ENCODE measurements at places on chromosomes 1 and 21. TPM values are rescaled to one million over a fixed set of nuclear protein-coding genes. Genes with fewer than 3 reads are reported as not detected.

Gene AGT
- 892 TPM for total RNA-seq

Gene SLC35F3
- total RNA-seq, result not detected

DNA sequence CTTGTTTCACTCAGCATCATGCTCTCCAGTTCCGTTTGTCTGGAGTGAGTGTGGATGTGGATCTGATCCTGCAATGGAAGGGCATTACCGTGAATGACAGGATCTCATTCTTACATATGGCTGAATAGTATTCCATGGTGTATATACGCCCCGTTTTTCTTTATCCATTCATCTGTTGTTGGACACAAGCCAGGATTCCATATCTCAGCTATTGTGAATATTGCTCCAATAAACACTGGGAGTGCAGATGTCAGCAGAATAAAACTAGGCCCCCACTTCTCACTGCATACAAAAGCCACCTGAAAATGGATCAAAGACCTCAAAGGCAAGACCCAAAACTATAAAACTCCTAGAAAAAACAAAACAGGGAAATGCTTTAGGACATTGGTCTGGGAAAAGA lies 120.3 kb upstream of the TMPRSS2 start:
- no peak for DNase-seq

DNA sequence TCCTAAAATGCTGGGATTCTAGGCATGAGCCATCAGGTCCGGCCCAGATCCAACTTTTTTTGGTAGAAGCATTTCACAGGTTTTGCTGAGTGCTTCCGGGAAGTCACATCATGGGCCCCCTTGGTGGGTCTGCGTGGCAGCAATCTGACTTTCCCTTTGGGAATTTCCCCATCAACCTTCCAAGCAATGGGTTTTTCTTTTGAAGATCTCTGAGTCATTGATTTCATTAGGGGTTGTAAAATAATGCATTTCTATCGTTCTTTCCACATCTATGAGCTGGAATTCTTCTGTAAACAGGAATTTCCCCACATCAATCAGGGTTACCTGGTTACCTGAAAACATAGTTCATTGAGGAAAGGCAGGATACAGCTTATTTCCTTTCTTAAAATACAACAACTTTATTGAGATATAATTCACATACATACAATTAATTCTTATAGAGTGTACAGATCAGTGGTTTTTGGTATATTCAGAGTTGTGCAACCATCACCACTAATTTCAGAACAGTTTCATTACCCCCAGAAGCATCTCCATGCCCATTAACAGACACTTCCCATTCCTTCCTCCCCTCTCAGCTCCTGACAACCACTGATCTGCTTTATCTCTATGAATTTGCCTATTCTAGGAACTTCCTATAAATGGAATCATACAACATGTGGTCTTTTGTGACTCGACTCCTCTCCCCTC lies 9.9 kb upstream of the ZBTB17 start:
- peak; percentile 24 for DNase-seq

Gene ZBTB21
- total RNA-seq, result 6.1 TPM

GRCh38 chr1:38244218-38244845 lies 197.7 kb upstream of the POU3F1 start:
- no peak for DNase-seq

Gene FCRLB
- 0.11 TPM for total RNA-seq

GRCh38 chr1:45521413-45522323 lies at the start of gene PRDX1:
PRDX1 (minus strand) TSS chr1:45521884; CDS start chr1:45519043, 2,841 bp downstream.
- peak; percentile 94 for DNase-seq

- DNase-seq, result no peak
These were observed 6.4 kb downstream of the GABRD start for GRCh38 chr1:2025491-2025981.

DNA sequence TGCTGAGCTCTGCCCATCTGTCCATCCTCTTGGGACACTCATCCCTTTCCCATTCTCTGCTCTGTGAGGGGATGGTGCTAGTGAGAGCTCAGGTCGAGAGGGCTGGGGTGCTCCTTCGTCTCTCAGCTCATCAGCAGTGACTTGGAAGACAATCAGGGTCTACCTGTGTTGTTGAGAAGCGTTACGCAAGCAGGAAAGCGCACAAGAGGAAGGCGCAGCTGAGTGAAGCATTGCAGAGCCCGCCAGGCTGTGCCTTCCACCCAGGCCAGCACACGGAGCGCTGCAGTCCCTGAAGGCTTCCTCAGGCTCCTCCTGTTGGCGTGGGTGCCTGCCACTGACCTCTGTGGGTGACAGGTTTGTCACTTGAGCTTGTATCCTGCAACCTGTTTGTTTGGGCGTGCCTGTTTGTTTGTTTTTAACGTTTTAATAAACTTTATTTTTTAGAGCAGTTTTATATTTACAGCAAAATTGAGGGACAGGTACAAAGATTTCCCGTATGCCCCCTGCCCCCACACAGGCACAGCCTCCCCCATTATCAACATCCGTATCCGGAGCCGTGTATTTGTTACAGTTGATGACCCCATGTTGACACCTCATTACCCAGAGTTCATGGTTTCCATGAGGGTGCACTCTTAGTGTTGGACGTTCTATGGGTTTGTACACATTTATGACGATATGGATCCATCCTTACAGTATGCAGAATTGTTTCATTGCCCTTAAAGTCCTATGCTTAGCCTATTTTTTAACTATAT lies 36.7 kb downstream of the ADARB1 start:
- DNase-seq, result no peak

GRCh38 chr1:153976819-153977249 lies 640 bp downstream of the JTB start:
- no peak for DNase-seq

DNA sequence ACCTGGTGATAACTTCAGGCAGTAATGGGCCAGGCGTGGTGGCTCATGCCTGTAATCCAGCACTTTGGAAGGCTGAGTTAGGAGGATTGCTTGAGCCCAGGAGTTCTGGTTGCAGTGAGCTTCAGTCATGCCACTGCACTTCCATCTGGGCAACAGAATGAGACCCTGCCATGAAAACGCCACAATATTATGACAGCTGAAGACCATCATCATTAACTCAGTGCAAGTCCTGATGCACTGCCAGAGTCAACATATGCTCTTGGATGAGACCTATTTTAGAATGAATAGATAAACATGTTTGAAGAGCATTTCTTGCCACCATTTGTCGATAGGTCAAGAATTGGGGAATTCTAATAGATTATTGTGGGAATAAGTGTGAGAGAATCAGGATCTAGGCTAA lies 26.4 kb downstream of the HENMT1 start:
- no peak for DNase-seq

GRCh38 chr1:14782741-14783591 lies 184.5 kb downstream of the KAZN start:
- DNase-seq, result no peak

GRCh38 chr1:156747742-156748669 lies 3.5 kb downstream of the HDGF start:
- no peak for DNase-seq

- DNase-seq, result no peak
These were observed 280.3 kb downstream of the HMCN1 start for GRCh38 chr1:186014370-186015037.

Gene GBP1
- 2.6 TPM for total RNA-seq

DNA sequence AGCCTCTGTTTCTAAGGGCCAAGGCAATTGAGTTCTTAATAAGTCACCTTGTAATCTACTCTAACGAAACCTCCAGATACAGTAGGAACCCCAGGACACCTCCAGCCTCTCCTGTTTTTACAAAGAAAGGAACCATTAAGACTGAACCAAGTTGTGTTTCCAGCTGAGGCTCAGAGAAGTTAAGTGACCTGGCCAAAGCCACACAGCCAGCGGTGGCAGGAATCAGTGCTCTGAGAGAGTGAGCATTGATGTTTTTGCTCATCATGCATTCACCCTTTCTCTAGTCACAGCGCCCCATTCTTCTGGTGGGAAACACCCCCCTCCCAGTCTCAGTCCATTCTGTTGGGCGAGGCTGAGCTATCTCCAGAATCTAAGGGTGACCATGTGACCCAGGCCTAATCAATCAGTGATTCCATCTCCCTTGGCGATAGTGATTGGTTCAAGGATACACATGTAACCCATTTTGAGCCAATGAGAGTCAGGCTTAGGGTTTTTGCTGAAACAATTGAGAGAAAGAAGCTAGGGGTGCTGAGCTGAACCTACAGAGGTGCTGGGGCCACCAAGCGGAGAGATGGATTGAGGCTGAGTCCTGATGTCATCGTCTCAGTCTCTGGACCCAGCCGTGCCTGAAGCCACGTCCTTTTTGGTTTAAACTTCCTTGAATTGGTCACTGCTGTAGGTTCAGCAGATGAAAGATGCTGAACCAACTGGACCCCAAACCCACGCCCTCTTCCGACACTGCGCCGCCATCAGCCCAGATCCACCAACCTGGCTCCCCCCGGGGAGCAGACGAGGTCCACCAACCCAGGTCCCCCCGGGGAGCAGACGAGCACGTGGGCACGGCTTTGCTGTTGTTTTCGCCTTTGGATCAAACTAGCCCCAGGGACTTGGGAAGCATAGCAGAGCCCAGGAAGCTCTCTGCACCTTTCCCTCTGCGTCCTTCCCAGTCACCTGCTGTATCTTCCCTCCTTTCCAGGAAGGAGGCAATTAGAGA lies 28.0 kb upstream of the RERE start:
- no peak for DNase-seq

GRCh38 chr21:45234127-45234526 lies 53.6 kb downstream of the POFUT2 start:
- DNase-seq, result no peak

- no peak for DNase-seq
These were observed 55.2 kb upstream of the PALMD start for GRCh38 chr1:99590578-99591209.

DNA sequence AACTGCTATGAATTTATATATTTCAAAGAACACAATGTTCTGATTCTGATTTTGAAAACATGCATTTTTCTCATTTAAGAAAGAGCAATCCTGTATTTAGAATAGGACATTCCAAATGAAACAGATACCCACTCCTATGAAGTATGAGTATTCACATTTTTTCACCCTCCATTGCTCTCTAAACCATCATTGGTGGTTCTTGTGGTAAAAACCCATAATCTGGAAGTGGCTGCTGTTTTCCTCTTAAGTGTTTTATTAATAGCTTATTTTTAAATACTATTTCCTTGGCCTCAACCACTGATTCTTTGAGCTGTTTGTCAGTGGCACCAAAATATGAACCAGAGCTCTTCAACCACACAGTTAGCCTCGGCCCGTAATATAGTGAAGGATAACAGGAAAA lies 60.0 kb upstream of the ADAM30 start:
- DNase-seq, result no peak

GRCh38 chr1:248303324-248303723 lies at the start of gene OR2T12:
OR2T12 (minus strand) TSS chr1:248303424; CDS start chr1:248295578, 7,846 bp downstream.
- no peak for DNase-seq

Gene TACSTD2
- not detected for total RNA-seq

Gene UTS2
- not detected for total RNA-seq

DNA sequence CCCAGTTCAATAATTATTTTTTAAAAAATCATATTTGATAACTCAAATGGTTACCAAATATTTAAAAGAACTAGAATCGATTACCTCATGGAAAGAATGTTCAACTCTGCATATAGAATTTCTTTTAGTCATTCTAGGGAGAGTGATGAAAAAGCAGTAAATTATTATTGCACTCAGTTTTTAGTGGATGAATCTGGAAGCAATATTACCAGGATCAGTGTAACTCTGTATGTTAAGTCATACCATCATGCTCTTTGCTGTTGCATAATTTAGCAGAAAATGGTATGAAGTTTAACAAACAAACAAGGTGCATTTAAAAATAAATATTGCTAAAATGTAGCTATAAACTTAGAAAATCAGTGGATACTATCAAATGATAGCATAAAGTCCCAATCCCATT lies 46.1 kb upstream of the ARHGAP29 start:
- DNase-seq, result no peak

DNA sequence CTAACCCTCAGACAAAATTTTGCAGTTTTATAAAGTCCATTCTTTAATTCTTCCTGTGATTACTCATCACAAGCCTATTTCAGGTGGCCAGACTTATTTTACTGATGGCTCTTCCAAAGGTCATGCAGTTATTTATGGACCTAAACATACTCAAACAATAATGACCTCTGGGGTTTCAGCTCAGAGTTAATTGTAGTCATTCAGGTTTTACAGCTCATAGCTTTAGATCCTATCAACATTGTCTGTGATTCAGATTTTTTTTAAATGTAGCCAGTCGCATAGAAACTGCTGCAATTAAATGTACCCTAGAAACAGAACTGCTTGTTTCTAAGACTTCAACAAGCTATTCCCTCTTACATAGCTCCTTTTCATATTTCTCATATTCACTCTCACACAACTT lies 270.8 kb downstream of the COL11A1 start:
- no peak for DNase-seq

Gene ZNF593OS
- total RNA-seq, result not detected

- DNase-seq, result no peak
These were observed 30.7 kb upstream of the IGSF5 start for GRCh38 chr21:39714331-39714730.

- DNase-seq, result no peak
These were observed 33.7 kb downstream of the CFH start for GRCh38 chr1:196685506-196685905.

All from HepG2 (cell line).